SW480 (cell line): ENCODE measurements at places on chromosomes 7 and 10.

- no peak for DNase-seq
Measured at GRCh38 chr7:270351-270983, 19.5 kb upstream of the FOXL3 start.

- no peak for DNase-seq
Measured at GRCh38 chr7:151066273-151066974, 7.0 kb downstream of the SLC4A2 start.

DNA sequence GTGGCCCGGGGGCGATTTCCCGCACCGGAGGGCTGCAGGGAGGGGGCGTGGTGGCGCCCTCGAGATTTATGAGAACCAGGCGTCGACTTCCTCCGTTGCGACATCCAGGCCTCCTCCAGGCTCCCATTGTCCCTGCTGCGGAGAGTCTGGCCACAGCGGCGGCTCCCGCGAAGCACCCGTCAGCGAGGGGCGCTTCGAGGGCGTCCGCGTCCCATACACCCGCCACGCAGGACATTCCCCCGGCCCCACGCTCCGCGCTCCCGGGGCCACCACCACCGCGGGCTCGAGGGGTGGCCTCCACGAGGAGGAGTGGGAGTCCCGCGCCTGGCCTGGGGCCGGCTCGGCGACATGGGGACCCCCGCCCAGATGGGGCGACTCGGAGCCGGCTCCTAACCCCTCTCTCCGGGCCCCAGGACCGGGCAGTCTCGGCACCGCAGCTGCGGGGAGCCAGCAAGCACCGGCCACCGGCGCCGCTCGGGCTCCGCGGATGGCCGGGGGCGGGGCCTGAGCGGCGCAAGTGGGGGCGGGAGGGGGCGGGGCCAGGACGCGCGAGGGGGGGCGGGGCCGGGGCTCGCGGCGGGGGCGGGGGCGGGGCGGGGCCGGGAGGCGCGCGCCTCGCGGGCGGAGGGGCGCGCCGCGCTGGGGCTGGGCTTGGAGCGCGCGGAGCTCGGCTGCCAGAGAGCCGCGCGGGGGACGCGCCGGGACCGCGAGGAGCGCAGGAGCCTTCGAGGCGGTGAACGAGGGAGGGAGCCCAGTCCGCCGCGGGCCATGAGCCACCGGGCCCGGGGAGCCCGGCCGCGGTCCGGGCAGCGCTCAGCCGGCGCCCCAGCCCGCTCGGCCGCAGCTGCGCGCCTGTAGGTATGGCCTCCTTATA, at the start of gene SH2B2:
TSS of gene SH2B2 (plus strand) at position 632 of the 874 bp plus-strand sequence. CDS start 13,683 bp downstream, outside the sequence.
- peak; percentile 74 for DNase-seq

DNA sequence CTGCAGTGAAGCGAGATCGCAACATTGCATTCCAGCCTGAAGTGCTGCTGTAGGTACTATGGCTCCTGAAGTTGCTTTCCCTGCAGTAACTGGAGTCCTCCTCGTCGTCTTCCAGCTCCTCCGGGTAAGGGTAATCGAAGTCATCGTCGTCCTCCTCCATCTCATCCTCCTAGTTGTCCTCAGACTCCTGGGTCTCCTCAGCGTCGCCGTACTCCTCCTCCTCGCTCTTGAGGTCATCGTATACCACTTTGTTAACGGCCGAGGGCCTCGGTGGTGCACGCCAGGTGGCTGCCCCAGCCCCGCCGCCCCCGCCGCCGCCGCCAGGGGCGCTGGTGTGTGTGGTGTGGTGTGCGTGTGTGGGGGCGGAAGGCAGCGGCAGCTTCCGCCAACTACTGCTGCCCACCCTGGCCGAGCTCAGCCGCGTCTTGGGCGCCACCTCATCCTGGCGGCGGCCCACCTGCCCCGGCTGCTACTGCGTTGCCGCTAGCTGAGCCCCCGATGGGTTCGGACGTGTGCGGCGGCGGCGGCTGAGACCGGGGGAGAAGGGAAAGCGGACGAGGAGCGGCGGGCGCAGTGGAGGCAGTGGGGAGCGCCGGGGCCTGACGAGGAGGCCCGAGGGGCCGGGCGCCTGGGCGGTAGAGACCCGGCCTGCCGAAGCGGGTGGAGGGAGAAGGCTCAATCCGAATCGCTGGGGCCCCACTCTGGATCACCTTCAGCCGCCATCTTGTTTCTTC, 11.8 kb upstream of the ACBD5 start:
- DNase-seq, result peak; percentile 67
